ENCODE measurements at places on chromosomes 1 and 21.

GRCh38 chr1:78048446-78048845 is 2.7 kb downstream of the GIPC2 start:
- no peak for DNase-seq

- no peak for DNase-seq
Observed at GRCh38 chr1:160209321-160210046, 4.3 kb downstream of the PEA15 start.

- DNase-seq = no peak
Observed at GRCh38 chr1:215905493-215906115, 338.5 kb downstream of the KCTD3 start.

GRCh38 chr1:208025031-208025430 is 114.1 kb upstream of the CD34 start:
- DNase-seq = no peak

DNA sequence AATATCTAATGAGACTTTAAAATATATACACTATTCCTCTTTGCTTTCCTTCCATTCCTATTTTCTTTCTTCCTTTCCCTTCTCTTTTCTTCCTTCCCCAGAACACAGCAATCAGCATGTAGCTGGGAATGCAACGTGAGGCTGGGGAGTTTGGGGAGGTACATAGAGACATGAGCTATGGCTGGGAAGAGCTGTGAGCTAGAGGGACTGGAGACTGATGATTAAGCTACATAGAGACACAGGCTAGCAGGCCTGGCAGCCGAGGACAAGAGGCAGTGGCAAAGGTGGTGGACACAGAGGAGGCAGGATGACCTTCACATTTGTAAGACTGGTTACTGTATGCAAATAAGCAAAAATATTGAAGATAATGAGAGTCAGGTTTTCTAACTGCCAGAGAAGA is 7.5 kb downstream of the LPAR3 start:
- no peak for DNase-seq

DNA sequence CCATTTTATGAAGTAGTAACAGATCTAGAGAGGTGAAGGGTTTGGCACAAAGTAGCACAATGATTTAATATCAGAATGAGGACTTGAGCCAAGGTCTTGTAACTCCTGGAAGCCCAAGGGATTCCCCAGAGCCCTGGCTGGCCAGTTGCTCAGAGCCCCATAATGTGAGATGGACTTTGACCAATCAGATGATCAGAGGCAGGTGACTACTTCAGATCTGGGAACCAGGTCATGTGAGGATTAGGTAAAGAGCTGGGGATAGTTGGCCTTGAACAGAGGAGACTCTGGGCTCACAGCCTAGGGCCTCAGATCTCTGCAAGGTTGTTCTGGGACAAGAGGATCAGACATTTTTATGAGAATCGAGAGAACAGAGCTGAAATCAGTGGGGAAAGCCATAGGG is 18.9 kb downstream of the SHISAL2A start:
- no peak for DNase-seq

DNA sequence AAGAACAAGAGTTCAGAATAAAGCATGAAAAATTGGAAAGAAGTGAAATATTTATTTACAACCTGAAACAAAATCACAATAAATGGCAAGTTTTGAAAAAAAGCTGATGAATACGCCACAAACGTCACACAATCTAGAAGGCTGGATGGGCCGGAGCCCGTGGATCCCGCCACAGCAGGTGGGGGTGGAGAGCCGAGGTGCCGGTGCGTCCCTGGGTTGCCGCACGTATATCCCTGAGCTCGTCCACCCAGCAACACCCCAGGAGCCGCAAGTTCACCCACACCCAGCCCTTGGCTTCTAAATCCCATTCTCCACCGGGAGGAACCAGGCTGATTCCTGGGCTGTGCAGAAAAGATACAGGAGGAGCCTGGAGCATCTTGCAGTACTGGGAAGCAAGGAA is 25.6 kb upstream of the TTLL10 start:
- DNase-seq = no peak

DNA sequence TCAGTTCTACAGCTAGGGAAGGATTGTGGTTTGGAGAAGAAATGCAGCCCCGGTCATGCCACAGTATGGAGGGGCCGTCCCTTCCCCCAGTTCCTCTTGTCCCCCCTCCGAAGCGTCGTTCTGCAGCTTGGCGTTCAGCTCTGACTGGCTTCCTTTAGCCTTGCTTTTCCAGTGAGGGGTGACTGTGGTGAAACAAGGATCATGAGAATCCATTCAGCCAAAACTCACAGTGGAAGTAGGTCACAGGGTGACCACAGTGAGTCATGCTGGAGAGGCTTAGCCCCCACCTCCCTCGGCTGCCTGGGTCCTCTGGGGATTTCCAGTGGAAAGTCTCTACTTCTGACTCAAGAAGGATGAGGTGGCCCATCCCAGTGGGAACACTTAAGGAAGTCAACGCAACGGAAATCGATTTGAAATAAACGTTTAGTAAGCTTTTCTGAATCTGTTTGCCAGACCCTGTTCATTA is 37.3 kb upstream of the COL6A2 start:
- no peak for DNase-seq

- no peak for DNase-seq
Observed at GRCh38 chr1:87046951-87047350, 132.5 kb downstream of the HS2ST1 start.

DNA sequence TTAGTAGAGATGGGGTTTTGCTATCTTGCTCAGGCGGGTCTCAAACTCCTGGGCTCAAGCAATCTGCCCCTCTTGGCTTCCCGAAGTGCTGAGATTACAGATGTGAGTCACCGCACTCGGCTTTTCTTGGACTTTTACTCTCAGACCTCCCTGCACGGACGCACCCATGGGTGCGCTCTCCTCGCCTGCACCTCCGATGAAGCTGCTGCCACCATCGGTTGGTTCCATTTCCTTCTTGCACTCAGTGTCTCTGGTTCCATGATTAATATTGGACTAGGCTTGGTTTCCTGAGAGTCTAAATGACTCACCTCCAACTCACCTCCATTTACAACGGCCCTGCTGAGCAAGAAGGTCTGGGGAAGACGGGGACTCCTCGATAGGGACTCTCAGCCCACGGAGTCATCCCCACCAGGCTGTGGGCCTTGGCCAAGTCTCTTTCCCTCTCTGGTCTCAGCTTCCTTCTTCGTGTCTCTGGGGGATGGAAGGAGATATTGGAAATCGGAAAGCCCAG is 6.7 kb upstream of the TNFRSF8 start:
- peak; percentile 91 for DNase-seq

DNA sequence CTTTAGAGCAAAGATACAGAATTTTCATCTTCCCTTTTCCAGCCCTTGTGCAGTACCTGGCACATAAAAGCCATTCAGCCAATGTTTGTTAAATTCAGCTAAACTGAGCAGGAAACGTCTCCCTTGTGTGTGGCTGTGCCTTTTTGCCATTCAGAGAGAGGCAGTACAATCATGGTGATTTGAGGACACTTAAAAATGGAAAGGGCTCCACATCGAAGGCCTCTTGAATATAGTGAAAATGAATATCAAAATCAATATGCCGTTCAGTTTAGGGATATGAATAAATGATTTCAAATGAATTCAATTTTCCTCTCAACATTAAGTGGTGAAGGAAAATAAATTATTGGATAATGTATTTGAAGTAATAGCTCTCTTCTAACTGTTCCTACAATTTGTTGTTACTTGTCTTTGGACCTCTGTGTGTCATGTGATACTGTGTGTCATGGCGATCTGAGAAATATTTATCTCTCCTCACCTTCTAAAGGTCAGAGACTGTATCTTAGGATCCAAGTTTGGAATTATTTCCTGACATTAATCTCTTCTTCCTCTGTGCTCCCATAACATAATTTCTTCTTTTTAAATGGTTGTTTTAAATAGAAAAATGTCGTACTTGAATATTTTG is 355.6 kb upstream of the ST6GALNAC5 start:
- no peak for DNase-seq

GRCh38 chr1:223011505-223011856 is 131.6 kb downstream of the TLR5 start:
- DNase-seq = no peak

DNA sequence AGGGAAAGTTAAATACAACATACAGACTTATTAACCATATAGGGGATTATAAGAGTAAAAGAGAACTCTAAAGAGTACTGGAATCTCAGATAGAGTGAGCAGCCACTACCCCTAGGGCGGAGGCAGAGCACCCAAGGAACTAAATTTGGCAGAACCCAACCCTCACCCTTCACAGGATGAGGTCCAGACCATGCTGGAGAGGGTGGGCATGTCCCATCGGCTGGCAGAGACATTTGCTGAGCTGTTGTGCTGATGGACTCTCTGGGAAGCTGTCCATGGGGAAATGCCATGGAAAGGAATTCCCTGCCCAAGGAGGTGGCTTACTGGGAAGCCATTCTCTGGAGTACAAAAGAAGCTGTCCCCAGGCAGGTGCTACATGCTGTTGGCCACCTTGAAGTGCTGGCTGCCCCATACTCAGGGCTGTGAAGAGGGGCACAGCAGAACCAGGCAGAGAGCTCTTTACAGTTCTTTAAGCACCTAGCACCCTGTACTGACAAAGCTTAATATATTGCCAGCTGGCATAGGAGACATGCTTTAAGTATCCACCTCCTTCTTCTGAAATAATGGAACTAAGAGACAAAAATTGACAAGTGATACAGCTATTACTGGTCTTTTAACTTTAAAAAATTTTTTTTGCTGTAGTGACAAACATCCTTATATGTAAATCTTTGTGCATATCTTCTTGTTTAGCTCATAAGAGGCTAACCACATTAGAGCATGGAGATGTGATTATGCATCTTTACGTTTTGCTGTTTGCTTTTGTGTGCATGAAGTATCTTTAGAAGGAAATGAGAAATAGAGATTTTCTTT is 29.6 kb downstream of the TSNAX start:
- no peak for DNase-seq

- DNase-seq = no peak
Observed at GRCh38 chr21:28308516-28308915, 684.2 kb downstream of the LTN1 start.

- no peak for DNase-seq
Observed at GRCh38 chr1:44244986-44245385, 31.7 kb downstream of the DMAP1 start.

DNA sequence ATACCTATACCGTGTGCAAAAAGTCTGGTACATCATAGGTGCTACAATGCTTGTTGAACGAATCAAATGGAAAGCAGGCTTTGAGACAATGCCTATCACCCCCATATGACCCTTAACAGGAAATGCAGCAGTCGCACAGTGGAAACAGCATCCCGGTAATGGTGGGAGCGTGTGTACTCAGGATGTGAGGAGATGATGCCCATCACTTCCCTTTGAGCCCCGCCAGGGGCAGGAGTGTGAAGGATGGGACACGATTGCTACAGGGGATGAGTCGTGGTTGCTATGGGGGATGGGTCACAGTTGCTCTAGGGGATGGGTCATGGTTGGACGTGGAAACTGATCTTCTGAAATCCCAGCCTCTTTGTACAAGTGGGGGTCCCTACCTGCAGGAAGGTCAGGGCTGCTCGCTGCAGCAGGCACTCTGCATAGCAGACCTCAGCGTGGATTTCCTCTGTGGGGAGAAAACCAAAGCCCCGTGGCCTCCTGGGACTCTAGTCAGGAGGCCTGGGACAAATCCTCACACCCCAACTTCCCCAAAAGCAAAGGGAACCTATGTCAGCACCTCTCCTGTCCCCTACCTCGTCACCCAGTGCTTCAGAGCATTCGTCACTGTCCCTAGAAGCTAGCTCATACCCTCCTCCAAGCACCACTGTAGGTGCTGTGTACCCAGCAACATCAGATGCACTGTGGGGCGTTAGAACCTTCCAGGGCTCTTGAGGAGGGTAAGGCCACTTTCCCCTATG is 19.3 kb downstream of the TTC39A start:
- DNase-seq = no peak

- no peak for DNase-seq
Observed at GRCh38 chr1:95068956-95069709, 3.6 kb downstream of the ALG14 start.

DNA sequence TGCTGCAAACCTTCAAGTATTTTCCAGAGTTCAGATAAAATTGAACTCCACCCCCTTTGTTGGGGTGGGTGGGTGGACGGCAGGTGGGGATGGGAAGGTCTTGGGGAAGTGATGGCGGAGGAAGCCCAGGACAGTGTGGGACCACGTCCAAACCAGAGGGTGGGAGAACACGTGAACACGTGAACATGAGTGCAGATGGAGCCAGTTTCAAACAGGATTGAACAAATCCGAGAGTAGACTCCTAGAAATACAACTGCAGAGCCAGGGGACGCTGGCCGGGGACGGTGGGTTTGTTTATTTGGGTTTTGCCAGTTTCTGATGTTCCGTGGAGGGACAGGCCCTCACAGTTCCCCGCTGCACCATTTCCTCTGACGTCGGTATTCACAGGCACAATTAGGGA is 2.9 kb downstream of the KRTAP10-2 start:
- DNase-seq = no peak

DNA sequence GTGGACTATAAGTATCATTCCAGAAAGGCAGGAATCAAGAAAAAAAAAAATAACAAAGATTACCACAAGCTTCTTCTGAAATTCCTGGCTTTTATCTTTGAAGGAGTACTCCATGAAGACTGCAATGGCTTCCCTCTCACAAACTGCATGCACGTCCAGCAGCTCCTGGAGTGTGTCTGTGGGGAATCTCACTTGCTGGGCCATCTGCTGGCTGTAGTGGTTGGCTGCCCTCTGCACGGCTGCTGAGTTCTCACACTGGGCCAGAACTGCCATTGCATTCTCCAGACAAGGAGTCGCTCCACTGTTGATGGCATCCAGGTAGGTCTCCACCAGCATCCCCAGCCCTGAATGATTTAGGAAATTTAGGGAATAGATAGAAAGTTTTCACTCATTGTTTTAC is 23.3 kb upstream of the GBP2 start:
- no peak for DNase-seq

DNA sequence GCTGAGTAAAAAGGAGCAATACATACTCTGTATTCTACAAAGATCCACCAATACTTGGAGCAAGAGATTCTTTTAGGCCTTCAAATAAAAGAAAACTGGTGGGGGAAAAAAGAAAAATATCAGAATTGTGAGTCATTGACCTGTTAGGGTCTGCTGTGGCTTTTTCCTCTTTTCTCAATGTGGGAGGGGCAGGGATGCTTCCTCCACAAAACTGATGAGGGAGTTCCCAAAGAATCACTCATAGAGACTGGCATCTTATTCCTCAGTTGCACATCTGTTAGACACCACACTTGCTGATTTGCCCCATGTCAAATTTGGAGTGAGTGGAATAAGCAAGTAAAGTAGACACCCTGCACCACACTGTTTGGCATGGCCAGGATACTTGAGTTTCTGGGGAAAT is 16.6 kb downstream of the C1orf141 start:
- DNase-seq = no peak

GRCh38 chr1:41727749-41728115 is 191.0 kb downstream of the HIVEP3 start:
- DNase-seq = no peak

Measured in activated CD4-positive, alpha-beta T cell treated with anti-CD3 and anti-CD28 coated beads, Interleukin-2, Interleukin-4, amounts not matched to agents 100 ng/mL and 50 ng/mL, durations not matched to agents 16 hours and 8 hours (primary cell).